Large intestine (tissue), 12 donors: ENCODE measurements at places on chromosomes 2 and 18. TPM values are rescaled to one million over a fixed set of nuclear protein-coding genes. Genes with fewer than 3 reads are reported as not detected.

DNA sequence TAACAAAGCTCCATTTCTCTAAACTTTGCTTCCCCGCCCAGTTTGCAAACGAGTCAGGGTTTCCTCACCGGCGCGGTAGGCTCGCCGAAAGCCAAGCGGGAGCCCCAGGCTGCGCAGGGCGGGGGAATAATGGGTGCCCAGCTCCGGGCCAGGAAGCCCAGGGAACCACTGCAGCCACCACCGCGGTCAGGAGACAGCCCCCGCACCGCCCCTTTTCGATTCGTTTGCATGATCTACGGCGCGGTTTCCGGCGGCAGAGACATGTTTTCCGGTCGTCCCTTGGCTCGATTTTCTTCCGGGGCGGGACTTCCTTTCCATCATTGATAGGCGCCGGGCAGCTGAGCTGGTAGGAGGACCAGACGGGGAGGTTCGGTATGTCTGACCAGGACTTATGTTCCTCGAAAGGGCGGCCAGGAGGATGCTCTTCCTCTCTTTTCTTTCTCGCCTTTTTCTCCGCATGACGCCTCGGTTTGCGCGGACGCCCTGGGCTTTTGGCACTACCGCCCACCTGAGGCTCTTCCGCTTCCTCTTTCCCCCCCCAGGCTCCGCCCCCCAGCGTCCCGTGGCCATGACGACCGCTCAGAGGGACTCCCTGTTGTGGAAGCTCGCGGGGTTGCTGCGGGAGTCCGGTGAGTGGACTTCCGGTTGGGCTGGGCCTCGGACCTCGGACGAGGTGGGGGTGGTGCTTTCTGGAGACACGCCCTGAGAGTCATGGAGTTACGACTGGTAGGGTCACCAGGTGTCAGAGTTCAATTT is at the start of gene STK11IP:
STK11IP (plus strand) TSS at position 306 of the 756 bp plus-strand sequence; CDS start at position 569, 263 bp downstream.
- H3K4me1 ChIP-seq, result peaks cover 14% of the 10 kb centered on the region
- DNase-seq, result peak; percentile 99
- peaks cover 13% of the 10 kb centered on the region for H3K36me3 ChIP-seq
- peak within 1 kb of the TSS; percentile 94 for H3K27ac ChIP-seq
- no peaks in the 10 kb centered on the region for H3K27me3 ChIP-seq
- H3K4me3 ChIP-seq, result peak within 1 kb of the TSS; percentile 67

GRCh38 chr2:64295326-64296139 is 151.3 kb upstream of the PELI1 start:
- no peak overlapping the region for H3K4me3 ChIP-seq
- no peaks in the 10 kb centered on the region for H3K27me3 ChIP-seq
- H3K4me1 ChIP-seq, result no peaks in the 10 kb centered on the region
- no peak overlapping the region for H3K27ac ChIP-seq
- no peaks in the 10 kb centered on the region for H3K36me3 ChIP-seq

DNA sequence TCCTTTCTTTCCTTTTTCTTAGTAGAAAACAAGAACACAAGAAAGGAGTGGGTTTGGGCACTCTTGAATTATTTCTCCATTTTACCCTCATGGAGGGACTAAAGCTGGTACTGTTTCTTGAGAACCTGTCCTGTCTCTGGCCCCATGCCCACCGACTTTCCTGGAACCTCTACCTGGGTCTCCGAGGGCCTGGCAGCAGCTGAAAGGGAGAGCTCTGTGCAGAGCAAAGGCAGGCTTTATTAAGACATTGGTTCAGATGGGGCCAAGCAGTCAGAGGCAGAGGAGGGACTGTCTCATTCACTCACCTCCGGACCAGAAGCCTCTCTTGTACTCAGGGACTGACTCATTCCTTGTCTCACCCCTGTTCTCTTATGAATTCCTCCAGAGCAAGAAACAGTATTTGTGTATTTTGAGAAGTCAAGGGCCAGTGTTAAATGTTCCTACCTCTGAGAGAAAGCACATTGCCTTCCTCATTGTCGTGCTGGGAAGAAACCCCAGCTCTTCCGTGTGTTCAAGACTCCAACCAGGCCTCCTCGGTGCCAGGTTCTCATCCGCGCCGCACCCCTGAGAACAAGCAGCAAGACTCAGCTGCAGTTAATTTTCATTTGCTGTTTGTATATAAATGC is 201.9 kb upstream of the NT5C1B start:
- H3K4me1 ChIP-seq, result peaks cover 2% of the 10 kb centered on the region
- H3K36me3 ChIP-seq, result no peaks in the 10 kb centered on the region
- H3K4me3 ChIP-seq, result no peak overlapping the region
- H3K27ac ChIP-seq, result no peak overlapping the region
- H3K27me3 ChIP-seq, result no peaks in the 10 kb centered on the region
- no peak for DNase-seq

DNA sequence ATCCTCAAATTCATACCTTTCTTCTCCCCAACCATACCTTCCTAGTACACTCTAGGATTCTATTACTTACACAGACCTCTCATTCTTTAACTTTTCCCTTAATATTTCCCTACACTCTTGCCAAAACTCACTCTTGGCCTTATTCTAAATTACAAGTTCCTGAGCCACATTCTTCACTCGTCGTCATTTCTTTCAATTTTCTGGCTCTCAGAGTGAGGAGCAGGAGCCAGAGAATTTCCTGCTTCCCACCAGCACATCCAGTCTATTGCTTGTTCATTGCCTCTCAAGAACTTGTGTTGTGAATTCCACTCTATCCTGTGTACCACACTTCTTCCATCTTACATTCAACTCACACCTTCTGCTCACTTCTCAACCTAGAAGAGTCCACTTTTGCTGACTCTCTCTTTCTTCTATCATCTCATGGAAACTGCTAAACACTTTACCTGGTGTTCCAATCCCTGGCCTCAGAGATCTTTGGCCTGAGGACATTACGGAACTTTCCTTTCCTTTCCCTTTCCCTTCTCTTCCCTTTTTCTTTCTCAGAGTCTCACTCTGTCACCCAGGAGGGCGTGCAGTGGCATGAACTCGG is 171.6 kb downstream of the PLCL1 start:
- H3K27ac ChIP-seq, result no peak overlapping the region
- H3K4me3 ChIP-seq, result no peak overlapping the region
- DNase-seq, result no peak
- no peaks in the 10 kb centered on the region for H3K4me1 ChIP-seq
- H3K36me3 ChIP-seq, result no peaks in the 10 kb centered on the region

The SNED1 gene
- 6.6 TPM for polyA plus RNA-seq

The SEPTIN10 gene
- 67.4 TPM for polyA plus RNA-seq
